ENCODE measurements at places on chromosomes 4 and X.

- DNase-seq: no peak
Measured at GRCh38 chrX:12349201-12349600, 210.9 kb downstream of the FRMPD4 start.

DNA sequence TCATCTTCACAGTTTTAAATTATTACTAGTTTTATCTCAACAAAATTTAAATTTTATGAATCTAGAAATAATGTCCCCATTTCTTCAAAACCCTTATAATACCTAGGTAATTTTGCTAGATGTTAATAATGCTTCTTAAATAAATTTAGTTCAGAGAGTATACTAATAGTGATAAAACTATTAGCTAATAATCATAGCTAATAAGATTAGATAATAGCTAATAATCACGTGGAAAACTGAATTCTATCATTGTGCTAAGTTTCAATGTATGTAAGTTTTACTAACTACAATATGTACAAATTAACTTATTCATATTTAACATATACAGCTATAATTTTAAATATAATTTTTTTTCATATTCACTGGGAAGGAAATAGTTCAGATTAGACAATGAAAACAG is 10.2 kb downstream of the ANKRD17 start:
- DNase-seq: no peak

GRCh38 chr4:102579794-102580462 is 78.8 kb downstream of the NFKB1 start:
- no peak for DNase-seq

- no peak for DNase-seq
Measured at GRCh38 chrX:134672101-134672500, 13.8 kb upstream of the PLAC1 start.

DNA sequence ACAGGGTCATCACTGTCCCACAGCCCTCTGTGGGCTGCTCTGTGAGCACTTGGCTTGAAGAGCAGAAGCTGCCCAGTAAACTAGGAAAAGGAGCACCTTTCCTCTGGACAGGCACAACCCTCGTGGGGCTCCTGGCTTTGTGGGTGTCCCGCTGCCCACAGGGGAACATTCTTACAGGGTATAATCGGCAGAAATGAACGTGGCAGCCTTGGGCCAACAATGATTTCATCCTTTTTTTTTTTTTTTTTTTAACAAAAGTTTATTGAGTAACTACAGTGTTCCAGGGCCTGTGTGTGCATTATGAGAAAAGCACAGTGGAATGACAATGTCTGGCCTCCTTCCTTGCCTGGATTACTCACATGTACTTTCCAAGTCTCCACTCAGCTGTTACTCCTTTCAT is 197.2 kb downstream of the PDGFC start:
- DNase-seq: no peak

- DNase-seq: no peak
Measured at GRCh38 chr4:37953620-37954293, 6.4 kb upstream of the PTTG2 start.

DNA sequence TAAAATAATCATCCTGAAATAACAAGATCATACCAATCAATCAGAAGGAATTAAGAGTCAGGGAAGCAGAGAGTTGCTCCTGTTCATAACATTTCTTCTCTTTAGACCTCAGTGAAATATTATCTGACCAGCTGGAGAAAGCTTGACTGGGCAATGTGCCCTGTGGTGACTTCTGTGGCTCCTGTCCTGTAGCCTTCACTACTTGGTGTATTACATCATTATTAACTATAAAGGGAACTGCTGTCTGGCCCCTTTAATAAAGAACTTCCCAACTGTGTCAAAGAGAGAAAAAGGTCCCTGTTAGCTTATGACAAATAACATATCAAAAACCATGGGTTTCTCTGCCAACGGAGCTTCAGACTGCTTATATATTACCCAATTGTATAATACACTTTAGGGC is 18.0 kb downstream of the OPHN1 start:
- no peak for DNase-seq

- DNase-seq: no peak
Measured at GRCh38 chr4:153750197-153750817, 9.5 kb downstream of the RNF175 start.

DNA sequence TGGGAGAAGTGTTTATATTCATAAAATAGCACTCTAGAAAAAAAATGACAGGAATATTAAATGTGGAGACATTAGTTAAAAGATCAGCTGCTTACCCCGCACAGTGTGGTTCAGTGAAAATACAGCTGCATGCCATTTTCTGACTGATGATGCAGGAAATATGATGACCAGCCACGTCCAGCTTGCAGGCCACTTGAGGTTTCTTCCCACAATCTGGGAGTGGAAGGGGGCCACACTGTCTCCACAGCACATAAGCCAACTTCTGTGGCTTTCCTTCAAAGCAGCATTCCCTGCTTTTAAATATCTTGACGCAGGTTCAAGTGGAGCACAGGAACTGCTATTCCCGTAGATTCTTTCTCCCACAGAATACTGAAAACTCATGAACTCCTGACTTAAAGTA is 173.4 kb upstream of the GALNT7 start:
- DNase-seq: no peak

- no peak for DNase-seq
Measured at GRCh38 chrX:147485207-147485606, 426.5 kb upstream of the FMR1 start.

DNA sequence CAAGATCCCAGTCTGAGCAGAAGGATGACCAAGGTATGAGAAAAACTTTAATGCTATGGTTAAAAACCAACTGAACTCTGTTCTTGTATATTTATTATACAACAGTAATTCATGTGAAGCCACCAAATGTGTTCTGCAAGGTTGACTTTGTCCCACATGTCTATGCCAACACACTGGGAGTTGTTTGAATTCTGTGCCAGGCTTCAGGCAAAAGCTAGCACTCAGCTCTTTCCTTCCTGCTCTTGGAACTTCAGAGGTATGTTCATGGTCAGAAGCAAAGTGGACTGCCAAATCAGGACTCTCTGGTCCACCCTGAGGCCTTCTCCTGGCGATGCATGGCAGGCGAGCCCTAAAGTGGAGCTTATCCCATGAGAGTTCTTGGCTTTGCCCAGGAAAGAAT is 205.6 kb upstream of the AR start:
- no peak for DNase-seq

DNA sequence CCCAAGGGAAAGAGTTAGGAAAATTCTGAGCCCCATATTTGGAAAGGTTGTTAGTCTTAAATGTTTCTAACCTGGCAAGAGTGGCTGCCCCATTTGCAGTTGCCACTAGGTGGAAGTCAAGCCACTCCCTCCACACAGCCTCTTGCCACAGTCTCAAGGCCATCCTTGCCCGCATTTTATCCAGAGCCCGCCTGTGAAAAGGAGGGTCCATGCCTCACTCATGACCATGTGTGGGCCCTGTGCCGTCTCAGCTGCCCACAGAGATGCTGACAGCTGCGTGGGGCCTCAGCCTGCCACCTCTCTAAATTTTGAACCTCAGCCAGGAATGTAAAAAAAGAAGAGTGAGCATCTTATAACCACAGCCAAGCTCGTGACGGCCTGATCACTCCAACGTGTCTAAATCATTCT is 201.5 kb upstream of the FAM241A start:
- peak; percentile 22 for DNase-seq

DNA sequence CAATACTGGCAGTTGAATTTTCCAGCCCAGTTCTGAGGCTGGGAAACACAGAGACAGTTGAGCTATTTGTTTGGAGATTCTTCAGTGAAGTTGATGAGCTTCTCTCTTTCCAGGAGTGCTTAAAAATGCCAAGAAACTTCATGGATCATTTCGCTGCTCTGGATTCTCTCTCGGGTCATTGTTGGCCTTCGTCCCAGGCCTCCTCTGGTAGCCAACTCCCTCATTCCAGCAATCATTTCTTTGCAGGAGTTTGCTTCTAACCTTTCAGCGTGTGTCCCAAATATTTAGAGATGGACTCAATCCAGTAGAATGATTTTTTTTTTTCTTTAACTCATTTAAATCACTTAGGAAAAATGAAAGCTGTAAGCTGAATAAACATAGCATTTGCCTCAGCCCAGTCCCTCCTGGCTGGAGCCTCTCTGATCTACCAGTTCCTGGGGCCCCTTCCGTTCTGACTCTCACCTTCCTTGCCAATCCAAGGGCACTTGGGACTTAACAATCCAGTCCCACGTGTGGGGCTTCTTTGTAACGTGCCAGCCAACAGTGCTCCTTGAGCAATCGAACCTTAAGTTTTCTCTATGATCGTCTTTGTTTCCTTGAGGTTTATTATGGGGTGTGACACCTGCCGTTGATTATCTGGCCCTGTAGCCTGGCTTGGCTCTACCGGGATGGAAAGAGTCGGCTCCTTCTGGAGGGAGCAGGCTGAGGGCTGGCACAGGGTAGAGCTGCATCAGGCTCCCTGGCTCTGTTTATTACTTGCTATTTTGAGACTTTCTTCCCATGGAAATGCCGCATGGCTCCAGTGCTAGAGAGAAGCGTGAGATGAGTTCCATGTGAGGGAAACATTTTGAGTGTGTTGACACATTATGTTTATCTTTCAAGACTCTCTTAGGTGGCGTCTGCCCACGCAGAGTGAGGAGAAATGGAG is 80.4 kb upstream of the GPC4 start:
- DNase-seq: no peak

- no peak for DNase-seq
Measured at GRCh38 chr4:93199492-93199891, 629.1 kb upstream of the ATOH1 start.

DNA sequence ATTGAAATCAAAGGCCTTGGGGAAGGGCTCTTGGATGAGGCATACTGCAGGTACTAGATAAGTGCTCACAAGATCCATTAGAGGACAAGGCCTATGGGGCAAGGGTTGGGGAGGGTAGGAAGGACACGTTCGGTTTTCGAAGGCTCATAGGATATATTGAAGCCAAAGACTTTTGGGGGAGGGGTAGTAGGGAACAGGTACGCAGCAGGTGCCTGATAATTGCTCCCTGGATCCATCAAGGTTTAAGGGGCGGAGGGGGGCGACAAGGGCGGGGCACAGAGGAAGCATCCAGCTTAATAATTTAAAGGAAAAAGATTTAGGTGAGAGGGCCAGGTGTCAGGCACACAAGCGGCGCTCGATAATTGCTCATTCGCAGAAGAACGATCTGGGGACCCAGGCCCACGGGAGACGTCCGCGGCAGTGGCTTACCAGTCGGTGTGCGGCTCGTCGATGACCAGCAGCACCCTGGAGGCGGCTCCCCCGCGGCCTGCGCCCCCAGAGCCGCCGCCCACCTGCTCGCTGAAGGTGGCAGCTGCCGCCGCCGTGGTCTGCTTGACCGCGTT is 653 bp downstream of the SYN1 start:
- no peak for DNase-seq

- DNase-seq: no peak
Measured at GRCh38 chr4:76058888-76059426, 15.6 kb upstream of the ART3 start.

GRCh38 chrX:121013897-121014455 is 28.4 kb upstream of the CT47A1 start:
- no peak for DNase-seq

DNA sequence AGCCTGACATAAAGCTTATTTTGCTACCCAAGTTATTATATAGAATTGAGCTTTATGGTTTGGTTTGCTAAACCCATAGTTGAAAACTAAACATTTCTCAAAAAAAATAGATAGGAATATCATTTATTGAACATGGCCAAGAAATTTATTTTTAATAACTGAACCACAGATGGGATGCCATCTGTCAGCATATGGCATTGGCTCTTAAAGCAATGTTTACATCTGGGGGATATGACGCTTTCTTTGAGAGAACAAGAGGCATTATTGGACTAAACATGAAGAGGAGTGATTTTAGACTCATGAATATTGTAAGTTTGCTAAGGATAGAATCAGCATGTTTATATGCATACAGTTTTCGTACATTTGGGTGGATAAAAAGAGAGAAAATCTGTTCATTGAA is 132.6 kb upstream of the SLIT2 start:
- no peak for DNase-seq

Measured in D721Med (cell line).